ENCODE measurements at places on chromosomes 1 and 21.

- no peak for DNase-seq
Measured at GRCh38 chr1:246907472-246907871, 24.3 kb downstream of the AHCTF1 start.

- no peak for DNase-seq
Measured at GRCh38 chr1:187987236-187987776, 1158.6 kb downstream of the PLA2G4A start.

GRCh38 chr1:1123581-1124507, 8.0 kb upstream of the C1orf159 start:
- no peak for DNase-seq

DNA sequence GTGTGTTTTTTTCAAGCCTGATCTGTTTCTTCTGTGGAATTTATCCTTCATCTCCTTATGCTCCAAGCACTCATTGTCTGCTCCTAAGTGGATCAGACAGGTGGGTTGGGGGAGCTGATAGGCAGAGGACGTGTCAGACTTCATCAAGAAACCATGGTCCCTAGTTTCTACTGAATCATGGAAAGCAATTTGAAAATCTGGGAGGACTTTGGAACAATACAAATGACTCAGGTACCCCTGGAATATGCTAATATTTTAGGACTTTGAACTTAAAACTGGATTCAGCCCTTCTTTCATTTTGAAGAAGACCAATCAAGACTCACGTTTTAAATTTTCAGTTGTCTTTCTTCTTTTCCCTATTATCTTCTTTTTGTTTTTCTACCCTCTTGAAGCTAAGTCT, 7.7 kb downstream of the ABCG1 start:
- DNase-seq, result no peak

- DNase-seq, result no peak
Measured at GRCh38 chr1:242784084-242784483, 259.6 kb upstream of the PLD5 start.
